Activated CD4-positive, alpha-beta T cell treated with anti-CD3 and anti-CD28 coated beads, Interleukin-2, amount 10 ng/mL, durations not matched to agents 24 days and 14 days (primary cell): ENCODE measurements at places on chromosomes 5 and 9. TPM values are rescaled to one million over a fixed set of nuclear protein-coding genes. Genes with fewer than 3 reads are reported as not detected.
A peak's percentile ranks its signal among the peaks of the same experiment; 100 is the strongest.

DNA sequence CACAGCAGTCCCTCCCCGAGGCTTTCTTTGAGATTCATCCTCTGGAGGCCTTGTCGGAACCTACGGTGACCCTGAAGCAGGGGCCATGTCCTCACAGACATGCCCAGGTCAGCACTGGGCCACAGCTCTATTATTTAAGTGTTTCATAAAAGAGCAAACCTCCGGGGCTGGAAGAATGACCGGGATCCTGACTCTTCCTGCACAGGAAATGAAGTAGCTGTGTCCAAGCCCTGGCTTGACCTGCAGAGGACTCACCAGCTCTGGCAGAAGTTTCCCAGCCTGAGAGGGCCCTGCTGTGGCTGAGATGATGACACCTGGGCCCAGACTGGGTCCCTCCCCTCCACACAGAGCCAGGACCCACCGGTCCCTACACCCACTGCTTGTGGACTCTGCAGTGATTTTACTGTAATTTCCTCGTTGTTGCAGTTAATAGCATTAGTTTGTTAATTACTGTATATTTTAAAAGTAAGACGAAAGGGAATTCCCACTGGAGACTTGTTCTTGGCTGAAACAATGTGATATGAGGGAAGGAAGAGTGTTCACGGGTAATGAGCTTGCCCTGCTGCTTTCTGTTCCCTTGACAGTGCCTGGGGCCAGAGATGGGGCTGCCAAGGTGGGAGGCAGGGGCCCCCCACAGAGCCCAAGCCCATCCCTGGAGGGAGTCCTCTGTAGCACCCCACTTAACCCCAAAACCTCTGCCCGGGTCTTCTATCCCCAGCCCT lies 72.2 kb downstream of the PCDH1 start:
- DNase-seq = no peak

- DNase-seq = no peak
Observed at GRCh38 chr9:137110911-137111787, 3.4 kb downstream of the DPP7 start.

- DNase-seq = no peak
Observed at GRCh38 chr9:97528529-97529230, 27.2 kb downstream of the TMOD1 start.

DNA sequence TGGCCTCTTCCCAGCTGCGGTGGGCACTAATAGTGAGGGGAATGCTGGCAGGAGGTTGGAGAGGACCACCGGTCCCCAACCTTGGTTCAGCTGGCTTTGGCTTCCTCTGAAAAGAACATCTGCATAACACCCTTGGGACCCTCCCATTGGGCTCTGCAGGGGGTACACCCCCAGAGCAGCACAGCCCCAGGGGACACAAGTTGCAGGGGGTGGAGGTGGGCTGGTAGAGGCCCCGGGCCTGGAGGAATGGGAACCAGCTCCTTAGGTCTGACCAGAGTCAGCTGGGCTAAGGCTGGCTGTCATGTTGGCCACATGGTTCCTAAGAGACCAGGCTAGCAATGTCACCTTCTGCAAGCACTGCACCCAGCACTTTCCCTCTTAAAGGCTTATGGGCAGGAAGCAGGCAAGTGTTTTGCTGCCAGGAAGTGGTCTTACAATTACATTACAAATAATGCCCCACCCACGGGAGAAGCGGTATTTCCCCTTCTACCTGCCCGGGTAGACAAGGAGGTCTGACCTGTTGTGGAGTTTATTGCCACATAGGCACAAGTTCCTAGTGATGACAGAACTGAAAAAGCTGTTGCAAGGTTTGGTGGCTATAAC lies 18.1 kb downstream of the GCNT4 start:
- DNase-seq = peak; percentile 81

- DNase-seq = no peak
Observed at GRCh38 chr5:98042961-98043360, 730.5 kb upstream of the RGMB start.

GRCh38 chr5:176366232-176366894 lies 1.1 kb downstream of the ARL10 start:
- no peak for DNase-seq

- DNase-seq = no peak
Observed at GRCh38 chr9:107759009-107759822, 269.6 kb upstream of the KLF4 start.

GRCh38 chr9:128781187-128782070 lies 5.6 kb upstream of the TBC1D13 start:
- DNase-seq = no peak

Gene CDH6
- total RNA-seq = not detected in 2 replicates

Gene PRDM9
- total RNA-seq = not detected in 2 replicates

DNA sequence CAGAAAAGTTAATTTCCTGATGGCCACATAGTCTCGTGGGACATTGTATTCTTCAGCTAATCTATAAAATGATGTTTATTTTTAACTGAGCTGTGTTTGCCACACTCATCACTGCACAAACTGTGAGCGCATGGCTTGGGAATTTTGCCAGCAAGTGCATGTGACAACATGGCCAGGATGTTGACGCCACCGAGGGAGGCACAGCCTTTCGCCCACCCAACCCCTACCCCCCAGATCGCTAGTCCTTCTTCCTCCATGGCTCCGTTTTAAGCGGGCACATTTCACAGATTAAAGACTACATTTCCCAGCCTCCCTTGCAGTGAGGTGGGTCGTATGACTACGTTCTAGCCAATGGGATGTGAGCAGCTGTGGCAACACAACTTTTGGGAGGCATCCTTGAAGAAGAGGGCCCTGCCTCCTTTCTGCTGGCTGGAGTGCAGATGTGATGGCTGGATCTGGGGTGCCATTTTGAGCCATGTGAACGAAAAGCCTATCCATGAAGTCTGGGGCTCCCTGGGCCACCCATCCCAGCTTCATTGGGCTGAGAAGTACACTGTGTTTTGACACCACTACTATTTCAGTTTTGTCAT lies 7.9 kb downstream of the NRARP start:
- peak; percentile 72 for DNase-seq

DNA sequence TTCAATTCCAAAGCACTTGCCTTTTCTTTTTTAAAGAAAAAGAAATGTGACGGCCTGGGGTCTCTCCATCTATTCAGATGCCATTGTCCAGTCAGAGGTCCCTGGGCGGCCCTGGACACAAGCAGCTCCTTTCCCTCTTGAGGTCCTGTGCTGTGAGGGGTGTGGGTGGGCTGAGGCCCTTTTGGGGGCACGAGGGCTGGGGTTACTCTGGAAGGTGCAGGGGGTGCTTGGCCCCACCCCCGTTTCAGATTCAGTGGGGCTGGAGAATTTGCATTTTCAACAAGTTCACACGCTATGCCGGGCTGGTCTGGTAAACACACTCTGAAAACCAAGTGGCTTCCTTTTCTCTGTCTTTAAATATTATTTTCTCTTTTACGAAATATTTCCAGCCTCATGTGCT lies 91.4 kb upstream of the PHYKPL start:
- no peak for DNase-seq

Gene ANKRD34B
- total RNA-seq = not detected in 2 replicates

DNA sequence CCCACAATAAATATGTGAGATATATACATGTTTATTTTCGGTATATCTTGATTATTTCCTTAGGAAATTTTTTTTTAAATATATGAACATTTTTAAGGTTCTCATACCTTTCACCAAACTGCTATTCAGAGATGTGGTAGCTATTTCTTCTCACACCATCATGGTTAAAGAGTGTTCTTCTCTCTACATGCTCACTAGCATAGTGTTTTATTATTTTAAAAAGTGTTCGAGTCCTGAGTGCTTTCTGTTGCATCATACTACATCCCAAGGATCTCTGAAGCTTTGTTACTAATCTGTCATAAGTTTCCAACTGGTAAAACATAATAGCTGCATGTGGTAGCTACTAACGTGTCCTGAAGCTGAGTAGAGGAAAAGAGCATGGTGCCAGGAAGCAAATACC lies 177.4 kb upstream of the GLRA1 start:
- DNase-seq = no peak

Gene SLC12A7
- 32.1 and 33.4 TPM in 2 replicates for total RNA-seq

GRCh38 chr5:31329715-31330114 lies 136.2 kb downstream of the CDH6 start:
- peak; percentile 28 for DNase-seq
